Daoy (cell line): ENCODE measurements at places on chromosomes 5 and 9. TPM values are rescaled to one million over a fixed set of nuclear protein-coding genes. Genes with fewer than 3 reads are reported as not detected.

Gene SUSD3
- 0.40 and 1.3 TPM in 2 replicates for total RNA-seq

Gene GPR150
- 0.29 TPM in 1 of 2 replicates, not detected in the other for total RNA-seq

Gene GABRP
- 0.06 and 0.40 TPM in 2 replicates for total RNA-seq

Gene EMB
- 17.0 and 21.6 TPM in 2 replicates for total RNA-seq

GRCh38 chr9:6488395-6488794 lies 75.4 kb downstream of the UHRF2 start:
- DNase-seq: no peak

DNA sequence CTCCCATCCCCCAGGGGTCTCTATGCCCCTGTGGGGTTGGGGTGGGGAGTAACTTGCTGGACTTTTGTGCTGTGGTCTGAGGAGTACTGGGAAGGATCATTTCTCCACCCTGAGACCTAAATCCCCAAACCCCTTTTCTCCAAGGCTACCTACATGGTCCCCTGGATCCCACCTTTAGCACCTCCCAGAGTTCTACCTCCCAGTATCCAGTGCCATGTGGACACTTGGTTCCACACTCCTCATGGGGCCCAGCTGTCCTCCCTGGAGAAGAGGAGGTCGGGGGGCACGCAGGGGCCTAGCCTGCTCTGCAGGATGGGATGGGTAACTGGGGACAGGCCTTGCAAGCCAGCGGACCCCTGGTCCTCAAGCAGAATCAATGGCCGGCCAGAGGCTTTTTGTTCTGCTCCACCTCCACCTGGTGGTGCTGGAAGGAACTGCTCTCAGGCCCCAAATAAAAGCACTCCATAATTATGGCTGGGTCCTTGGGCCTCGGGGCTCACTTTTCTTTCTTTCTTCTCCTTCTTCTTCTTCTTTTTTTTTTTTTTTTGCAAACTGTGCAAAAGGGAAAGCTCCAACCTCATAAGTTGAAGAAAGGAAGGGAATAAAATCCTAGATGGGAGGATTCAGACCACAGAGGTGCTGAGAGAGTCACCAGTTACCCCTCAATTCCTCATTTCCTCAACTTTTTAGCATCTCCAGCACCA lies 68.4 kb downstream of the PSD2 start:
- DNase-seq: peak; percentile 62

- DNase-seq: peak; percentile 58
Observed at GRCh38 chr9:91302831-91303230, 58.9 kb downstream of the AUH start.

GRCh38 chr9:113219969-113220368 lies 1.1 kb downstream of the FKBP15 start:
- peak; percentile 46 for DNase-seq

GRCh38 chr5:117212866-117213265 lies 638.2 kb upstream of the SEMA6A start:
- no peak for DNase-seq

DNA sequence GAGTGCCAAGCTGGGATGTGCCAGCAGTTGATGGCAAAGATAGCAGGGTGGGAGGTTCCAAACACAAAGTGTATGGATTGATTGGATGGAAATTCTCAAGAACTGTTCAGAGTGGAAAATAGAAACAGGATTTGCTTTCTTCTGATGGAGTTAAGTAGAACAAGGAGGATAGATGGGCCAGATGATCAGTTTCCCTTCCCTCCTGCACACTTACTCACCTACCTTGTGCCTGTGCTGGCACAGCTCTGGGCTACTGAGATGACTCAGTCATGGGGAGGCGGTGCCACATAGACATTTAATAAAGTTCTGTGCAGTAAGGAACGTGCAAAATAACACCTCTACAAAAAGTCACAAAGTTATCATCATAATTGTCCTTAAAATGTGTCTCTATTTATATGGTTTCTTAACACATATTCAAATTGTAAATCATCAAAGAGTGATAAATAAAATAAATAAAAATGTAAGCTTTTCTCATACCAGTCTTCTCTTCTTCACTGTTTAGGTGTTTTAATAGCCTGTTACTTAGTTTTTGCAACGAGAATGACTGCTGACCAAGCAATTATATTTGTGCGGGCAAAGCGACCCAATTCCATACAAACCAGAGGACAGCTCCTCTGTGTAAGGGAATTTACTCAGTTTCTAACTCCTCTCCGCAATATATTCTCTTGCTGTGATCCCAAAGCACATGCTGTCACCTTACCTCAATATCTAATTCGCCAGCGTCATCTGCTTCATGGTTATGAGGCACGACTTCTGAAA lies 12.7 kb downstream of the PTPDC1 start:
- peak; percentile 61 for DNase-seq

DNA sequence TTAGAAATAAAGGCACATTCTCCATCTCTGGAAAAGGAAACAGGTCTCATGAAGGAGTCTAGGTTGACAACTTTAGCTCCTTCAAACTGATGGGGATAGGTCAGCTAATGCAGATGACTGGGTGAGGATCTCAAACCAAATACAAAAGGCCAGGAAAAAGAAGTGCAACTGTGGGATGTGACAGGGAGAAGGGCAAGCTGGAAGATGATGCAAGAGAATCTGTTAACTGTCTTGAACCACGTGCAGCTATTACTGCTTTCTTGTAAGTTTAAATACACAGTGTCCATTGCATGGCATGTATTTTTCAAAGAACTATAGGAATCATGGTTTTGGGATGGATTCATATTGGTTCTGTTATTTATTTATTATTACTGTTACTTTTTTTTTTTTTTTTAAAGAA lies 331.8 kb downstream of the NDUFS4 start:
- DNase-seq: no peak

DNA sequence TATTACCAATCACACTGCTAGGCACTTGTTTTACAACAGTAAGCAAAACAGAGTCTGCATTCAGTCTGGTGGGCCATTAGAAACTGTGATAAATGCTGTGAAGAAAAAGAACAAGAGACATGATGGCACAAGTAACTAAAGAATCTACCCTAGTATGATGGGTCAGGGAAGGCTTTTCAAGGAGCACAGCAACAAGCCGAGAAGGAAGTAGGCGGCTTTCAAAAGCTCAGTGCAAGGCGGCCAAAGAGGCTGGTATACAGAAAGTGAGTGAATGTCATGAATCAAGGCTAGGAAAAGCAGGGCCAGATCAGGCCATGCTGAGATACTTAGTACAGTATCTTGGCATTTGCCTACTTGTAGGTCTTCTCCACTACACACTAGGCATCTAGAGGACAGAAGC lies 76.4 kb downstream of the ECPAS start:
- no peak for DNase-seq

- DNase-seq: no peak
Observed at GRCh38 chr5:14405267-14405666, 176.3 kb upstream of the OTULINL start.

DNA sequence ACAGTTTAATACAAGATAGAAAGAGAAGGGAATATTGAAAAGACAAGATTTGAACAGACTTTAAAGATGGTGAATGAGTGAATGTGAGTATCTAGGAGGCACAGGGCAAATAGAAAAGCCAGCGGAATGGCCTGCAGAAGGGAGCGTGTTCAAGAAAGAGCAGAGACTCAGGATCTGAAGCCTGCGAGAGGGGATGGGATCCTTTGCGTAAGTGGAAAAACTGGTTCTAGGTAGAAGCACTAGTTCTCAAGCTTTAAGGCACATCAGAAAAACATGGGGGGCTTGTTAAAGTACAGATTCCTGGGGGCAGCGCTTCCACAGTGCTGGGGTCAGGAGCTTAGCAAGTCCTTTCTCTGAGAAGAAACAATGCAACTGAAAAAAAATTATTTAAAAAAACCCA lies 94.8 kb upstream of the NFIL3 start:
- no peak for DNase-seq

- no peak for DNase-seq
Observed at GRCh38 chr9:78565481-78565880, 268.6 kb downstream of the PSAT1 start.

DNA sequence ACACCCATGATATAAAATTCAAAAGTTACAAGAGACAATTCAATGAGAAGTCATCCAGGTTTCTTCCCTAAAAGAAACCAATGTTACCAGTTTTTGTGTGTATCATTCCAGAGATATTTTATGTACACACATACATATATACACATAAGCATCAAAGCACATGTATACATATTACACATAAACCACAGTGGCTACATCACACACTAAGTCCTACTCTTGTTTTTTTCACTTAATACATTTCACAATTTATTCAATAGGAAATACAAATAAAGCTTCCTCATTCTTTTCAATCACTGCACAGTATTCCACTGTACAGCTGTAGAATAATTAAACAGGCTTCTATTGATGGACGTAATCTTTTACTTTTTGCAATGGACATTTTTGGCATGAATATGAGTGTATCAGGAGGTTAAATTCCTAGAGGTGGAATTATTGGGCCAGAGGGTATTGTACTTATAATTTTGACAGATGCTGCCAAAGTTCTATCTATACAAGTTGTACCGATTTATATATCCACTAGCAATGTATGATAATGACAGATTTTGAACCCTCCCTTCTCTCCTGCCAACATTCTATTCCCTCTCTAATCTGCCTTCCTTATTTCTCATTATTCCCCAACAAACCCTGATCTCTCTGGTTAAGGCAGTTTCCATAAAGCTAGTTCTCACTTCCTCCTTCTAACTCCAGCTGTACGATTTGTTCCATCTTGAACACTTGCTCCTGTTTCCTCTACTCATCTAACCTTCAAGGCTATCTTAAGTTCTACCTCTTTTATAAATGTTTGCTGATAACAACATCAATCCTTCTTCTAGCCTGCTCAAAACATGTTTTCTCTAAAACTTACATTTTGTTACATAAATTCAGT lies 35.2 kb downstream of the MRPS27 start:
- DNase-seq: no peak

DNA sequence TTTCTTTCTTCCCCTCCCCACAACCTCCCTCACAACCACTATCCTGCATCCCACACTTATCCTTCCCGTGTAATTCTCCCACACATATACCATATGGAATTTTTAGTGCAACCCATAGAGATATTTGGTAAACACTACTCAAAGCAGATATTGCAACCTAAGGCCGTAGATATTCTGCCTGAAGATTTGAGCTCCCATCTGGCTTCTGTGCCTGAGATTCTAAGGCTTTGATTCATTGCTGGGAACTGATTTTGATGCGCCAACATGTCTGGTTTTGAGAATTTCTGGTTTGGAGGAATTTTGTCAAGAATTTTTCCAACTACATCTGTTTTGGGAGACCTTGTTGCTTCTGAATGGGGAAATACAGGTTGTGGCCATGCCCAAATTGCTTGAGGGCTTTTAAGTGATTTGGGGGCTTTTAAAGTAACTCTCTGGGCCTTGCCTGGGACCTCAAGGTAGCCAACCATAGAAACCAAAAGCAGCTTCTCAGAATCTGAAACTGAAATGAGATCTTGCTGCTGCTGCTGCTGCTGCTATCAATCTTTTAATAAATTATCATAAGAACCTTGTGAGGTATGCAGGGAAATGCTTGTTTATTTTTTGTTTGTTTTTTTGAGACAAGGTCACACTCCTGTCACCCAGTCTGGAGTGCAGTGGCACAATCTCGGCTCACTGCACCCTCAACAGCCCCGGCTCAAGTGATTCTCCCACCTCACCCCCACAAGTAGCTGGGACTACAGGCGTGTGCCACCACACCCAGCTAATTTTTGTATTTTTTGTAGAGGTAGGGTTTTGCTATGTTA lies 36.2 kb downstream of the PLAC8L1 start:
- DNase-seq: no peak

DNA sequence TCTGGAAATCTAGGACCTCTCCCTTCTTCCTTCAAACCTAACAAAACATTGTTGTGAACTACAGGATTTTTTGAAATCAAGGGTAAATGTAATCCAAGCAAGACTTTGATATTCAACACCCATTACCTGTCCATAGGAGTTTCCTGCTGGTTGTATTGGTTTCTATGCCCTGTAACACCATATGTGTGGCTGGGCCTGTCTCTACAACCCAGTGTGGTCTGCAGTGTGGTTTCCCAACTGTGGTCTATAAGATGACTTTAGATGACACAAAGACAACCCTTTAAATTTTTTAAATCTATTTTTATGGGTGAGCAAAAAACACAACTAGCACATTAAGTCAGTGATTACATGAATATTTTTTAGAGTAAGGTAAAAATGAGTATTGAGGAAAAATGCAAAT lies 93.1 kb downstream of the SMIM15 start:
- DNase-seq: no peak

- DNase-seq: no peak
Observed at GRCh38 chr5:141330299-141331080, at the start of gene PCDHGA1. Gene PCDHGA1 (plus strand): TSS chr5:141330514.

DNA sequence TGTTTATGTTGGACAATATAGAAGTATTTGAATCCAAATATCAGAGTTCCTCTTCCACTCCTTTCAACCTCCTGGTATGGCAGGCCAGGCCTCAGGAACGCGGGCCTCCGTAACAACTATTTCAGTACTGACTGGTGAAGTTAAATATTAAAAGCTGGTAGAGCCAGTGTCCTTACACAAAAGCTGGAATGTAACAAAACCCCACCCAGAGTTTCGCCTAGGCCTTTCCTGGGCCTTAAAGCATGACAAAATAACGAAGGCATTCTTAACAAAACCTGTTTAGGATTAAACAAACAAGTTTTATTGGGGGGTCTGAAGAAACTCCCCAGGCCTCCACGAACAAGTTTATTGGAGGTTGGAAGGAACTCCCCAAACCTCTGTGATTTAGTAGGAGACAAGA lies 61.6 kb upstream of the GNE start:
- DNase-seq: no peak

DNA sequence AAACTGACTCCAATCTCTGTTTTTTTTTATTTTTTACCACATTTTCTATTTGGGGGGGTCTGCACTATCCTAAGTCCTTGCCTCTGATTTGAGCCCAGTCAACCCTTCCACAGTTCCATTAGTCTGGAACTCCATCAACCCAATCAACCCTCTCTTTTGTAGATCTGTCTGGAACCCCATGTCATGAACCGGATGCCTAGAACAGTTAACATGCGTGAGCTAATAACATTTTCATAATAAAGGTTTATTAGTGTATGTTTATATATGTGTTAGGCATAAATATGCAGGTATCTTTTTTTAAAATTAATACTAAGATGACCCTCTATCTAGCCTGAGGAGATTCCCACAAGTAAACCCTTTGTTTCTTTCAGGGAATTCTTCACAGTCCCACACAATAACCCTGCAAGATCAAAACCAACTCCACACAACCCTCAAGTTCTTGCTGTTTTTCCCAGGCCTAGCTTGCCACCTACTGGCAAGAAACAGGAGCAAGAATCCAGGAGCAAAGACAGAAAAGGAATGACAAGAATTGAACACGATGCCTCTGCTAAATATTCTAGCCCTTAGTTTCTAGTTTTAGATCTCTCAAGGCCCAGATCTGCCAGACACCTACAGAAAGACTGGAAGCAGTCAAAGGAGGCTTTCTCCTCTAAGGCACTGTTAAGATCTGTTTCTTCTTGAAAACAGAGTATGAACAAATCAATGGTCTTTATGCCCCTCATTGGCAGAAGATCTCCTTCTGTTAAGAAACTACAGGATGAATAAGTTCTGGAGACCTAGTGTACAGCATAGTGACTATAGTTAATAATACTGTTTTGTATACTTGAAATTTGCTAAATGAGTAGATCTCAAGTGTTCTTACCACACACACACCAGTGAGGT lies 100.4 kb downstream of the TRIM36 start:
- DNase-seq: peak; percentile 27
